ENCODE measurements at places on chromosomes 5 and 9.

DNA sequence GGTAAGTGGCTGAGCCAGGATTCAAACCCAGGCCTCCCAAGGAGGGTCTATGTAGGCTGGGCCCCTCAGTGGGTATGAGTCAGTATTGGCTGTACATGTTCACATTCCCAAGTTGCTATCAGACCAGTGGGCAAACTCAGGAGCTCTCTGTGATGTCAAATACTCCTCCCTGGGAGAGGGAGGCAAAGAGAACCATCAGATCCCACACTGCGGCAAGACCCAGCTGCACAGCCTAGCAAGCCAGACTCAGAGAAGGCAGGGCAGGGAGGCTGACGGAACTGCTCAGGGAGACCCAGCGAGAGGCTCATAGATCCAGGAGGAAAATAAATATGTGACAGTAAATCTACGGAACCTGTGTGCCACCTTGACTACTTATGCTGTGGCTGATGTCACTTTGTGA is 42.6 kb upstream of the SAP30L start:
- no peak for DNase-seq

DNA sequence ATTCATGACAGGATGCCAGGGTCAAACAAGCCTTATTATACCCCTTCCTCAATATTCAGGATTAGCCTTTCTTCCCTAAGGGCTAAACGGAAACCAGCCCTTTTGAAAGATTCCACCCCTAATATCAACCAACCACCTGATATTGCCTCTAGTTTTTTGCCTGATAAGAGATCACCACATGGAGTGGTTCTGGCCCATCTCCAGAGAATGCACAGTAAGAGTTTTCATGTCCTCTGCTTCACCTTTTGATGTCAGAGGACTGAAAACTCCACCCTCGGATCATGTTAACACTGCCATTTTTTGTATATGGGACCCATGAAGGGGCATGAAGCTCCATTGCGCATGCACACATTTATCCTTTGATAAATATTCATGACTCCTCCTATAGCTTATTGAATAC is 5.8 kb upstream of the LNPEP start:
- no peak for DNase-seq

DNA sequence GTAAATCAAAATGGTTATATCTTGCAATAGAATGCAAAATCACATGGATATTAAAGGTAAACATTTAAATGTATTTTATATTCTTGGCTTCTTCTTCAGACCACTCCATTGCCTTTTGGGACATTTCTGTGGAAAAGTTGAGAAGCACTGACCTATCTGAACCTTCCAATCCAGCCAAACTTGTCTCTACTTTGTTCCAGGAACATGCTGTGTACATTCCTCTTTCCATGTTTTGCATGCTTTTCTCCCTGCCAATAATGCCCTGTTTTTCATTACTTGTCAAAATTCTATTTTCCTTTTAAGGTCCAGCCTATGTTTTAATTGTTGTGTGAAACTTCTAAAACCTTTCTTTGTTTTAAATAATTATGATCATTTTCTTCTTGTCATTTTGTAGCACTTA is 28.3 kb downstream of the JAK2 start:
- DNase-seq, result no peak

- DNase-seq, result no peak
Measured at GRCh38 chr5:177458912-177459350, 12.3 kb downstream of the PRR7 start.

DNA sequence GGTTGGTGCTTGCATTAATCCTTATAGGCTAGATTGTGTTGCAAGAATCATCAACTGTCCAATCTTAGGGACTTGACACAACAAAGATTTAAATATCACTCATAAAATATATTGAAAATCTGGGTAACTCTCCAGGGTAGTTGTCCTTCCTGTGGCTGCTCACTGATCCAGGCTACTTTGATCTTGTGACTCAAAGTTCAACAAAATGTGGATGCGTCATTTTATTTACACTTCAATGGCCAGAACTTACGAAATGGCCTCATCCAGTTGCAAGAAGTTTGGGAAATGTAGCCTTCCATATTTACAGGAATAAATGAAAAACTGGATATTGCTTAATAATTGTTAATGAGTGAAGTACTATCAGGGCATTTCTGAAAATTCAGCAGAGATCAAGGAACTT is 235.5 kb upstream of the ACTBL2 start:
- no peak for DNase-seq

- no peak for DNase-seq
Measured at GRCh38 chr9:84393266-84393950, 52.9 kb upstream of the SLC28A3 start.

GRCh38 chr5:6525910-6526309 is 77.3 kb downstream of the UBE2QL1 start:
- no peak for DNase-seq

DNA sequence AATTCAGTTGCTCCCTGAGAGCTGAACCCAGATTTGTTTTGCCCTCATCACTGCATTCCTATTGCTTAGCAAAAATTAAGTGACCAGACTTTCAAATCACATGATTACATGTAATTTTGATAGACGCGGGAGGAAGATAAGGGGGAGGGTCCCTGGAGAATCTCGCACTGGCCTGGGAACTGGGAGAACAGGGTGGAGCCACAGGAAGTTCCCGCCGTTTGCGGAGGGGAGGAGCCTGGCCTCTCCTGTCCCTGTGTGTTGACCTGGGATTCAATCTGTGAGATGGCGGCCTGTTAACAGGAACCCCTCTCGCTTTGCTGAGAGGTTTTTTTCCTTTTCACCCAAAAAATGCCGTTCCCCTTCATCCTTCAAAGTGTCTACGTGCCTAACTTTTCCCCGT is 142.9 kb upstream of the OR13F1 start:
- no peak for DNase-seq
